ENCODE measurements at places on chromosomes 2 and 18.

GRCh38 chr2:181585732-181586131 lies 71.2 kb downstream of the CERKL start:
- no peak for DNase-seq

DNA sequence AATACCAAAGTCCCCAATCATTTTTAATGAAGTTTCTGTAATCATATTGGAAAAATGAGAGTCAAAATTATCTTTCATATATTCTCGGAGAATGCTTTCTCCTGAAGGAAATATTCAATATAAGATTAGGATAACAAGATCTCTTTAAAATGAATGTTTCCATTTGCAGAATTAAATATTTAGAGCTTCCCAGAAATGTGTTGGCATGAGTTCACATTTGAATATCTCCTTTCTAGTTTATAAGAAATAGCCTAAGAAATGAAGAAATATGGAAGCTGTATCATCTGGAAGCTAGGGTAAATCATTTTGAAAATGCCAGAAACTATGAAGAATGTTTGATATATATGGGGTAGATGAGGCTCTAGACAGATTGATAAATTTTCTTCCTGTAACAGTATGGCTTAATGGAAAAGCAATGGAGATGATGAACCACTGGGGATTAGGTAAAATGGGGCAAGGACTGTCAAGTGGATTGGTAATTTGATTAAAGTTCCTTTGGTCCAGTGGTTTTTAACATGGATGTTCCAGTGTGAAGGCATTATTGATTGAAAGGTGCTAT lies 184.6 kb upstream of the ZNF804A start:
- no peak for DNase-seq

GRCh38 chr2:110674620-110675555 lies 3.0 kb downstream of the BUB1 start:
- DNase-seq, result peak; percentile 95

DNA sequence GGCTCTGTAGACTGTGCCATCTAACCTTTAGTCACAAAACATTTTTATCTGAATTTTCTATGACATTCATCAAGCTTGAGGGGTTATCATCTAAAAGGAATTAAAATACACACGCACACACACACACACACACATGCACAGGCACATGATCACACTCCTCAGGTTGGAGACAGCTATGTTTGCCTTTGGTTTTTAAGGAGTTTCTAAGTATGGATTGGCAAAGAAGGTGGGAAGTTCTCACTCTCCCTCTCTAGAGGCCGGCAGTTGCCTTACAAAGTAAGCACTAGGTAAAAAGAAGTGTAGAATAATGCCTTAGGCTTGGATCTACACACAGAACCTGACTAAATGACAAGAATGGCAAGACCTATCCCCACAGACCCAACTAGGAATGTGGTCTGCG lies 437.1 kb downstream of the ZEB2 start:
- no peak for DNase-seq

GRCh38 chr2:63582873-63583272 lies 5.4 kb downstream of the WDPCP start:
- no peak for DNase-seq

GRCh38 chr2:82254728-82255127 lies 1950.2 kb upstream of the LRRTM1 start:
- no peak for DNase-seq

DNA sequence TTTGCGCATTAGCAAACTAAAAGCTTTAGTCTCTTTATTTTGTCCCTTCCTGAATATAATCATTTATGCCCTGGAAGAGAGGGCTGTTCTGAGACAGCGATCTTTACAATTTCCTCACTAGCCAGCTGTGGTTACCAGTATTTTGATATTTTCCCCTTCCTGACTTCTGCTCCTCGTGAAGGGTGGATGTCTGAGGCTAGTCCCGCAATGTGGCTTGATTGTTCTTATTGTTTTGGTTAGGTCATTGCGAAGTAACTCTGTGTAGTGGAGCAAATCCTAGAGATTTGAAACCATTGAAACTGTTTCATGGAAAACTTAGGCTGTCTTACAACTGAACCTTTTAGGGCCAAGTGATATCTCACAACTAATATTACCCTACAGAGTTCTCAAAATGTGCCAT lies 2.4 kb downstream of the MRPL33 start:
- DNase-seq, result no peak

- no peak for DNase-seq
Measured at GRCh38 chr2:140895378-140895777, 1235.4 kb downstream of the LRP1B start.

DNA sequence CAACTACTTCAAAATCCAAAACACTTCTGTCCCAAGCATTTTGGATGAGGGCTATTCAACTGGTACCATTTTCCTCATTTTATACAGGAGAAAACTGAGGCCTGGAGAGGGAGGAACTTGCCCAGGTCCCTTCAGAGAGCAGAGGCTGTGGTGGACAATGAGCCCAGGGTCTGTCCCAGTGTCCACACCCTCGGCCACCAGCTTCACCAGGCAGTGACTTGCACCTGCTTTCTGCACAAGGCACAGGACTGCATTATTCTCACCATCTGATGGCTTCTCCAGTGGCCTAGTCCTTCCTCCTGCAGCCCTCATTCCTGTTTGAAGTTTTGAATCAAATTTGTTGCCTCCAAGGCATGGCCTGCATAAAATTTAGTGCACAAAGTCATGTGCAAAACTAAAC lies 53.3 kb downstream of the RNF144A start:
- no peak for DNase-seq

DNA sequence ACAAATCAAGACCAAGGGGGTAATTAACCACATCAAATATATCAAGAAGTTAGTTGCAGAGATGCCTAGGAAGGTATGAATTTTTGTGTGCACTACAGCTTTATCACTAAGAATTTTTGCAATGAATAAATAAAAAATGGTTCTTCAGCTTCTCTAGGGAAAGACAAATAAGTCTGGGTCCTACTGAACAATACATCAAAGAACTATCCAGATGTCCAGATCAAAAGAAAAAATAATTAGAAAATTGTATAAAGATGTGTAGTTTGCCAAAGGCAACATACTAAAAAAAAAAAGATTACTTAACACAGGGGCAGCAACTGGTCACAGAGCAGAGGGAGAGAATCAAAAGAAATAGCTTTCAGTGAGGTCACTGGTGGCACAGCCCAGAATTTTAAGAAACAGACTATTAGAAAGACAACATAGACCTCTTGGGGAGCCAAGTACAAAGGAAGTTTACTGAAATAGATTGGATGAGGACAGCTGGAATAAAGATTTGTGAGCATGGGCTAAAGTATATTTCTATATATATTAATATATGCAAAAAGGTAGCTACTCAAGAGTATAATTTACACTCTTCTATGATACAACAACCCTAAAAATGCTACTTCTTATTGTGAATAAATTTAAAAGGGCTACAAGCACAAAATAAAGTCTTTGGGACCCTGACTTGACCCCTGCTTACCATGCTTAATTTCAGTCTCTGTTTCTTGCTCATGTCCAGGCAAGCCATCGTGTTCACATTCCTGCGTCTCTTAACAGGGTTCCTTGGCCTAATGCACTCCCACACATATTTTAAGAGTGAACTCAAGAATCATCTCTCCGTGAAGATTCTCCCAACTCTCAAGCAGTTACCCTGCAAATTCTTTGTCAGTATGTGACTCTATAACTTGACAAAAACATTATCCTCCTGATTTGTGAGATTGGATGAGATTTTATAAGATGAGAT lies 99.0 kb upstream of the GRB14 start:
- DNase-seq, result no peak

DNA sequence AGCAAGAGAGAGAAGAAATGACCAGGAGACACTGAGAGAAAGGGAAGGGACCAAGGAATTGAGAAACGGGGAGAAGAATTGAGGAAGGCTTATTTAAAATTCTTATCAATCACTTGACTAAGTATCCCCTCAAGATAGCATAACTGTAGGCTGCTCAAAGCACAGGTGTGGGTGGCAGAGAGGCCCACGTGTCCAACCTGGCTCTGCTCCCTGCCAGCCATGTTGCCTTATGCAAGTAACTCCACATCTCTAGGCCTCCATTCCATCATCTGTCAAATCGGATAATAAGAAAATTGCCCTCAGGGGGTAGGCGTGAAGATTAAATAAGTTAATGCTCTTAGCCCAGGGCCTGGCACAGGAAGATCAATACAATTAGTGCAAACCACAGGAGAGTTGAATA lies 7.4 kb upstream of the NPAS2 start:
- DNase-seq, result no peak

GRCh38 chr2:126646026-126646425 lies 9.9 kb upstream of the GYPC start:
- DNase-seq, result no peak

DNA sequence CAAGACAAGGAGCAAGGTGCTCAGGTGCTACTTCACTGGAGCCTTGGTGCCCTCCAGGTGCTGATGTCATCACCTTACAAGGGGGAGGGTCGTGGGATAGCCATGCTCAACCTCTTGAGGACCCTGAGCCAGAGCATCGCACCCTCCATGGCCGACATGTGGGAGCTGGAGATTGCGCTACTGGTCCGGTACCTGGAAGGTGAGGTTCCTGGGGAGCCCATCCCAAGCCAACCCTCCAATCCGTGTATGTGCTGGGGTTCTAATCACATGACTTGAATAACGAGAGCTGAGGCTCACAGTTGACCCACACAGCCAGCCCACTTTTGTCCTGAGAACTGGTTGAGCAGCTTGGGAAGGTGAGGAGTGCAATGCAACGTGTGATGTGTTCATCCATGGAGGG lies 25.9 kb downstream of the MROH2A start:
- DNase-seq, result no peak

- DNase-seq, result no peak
Measured at GRCh38 chr18:55783921-55784320, 195.9 kb upstream of the TCF4 start.

DNA sequence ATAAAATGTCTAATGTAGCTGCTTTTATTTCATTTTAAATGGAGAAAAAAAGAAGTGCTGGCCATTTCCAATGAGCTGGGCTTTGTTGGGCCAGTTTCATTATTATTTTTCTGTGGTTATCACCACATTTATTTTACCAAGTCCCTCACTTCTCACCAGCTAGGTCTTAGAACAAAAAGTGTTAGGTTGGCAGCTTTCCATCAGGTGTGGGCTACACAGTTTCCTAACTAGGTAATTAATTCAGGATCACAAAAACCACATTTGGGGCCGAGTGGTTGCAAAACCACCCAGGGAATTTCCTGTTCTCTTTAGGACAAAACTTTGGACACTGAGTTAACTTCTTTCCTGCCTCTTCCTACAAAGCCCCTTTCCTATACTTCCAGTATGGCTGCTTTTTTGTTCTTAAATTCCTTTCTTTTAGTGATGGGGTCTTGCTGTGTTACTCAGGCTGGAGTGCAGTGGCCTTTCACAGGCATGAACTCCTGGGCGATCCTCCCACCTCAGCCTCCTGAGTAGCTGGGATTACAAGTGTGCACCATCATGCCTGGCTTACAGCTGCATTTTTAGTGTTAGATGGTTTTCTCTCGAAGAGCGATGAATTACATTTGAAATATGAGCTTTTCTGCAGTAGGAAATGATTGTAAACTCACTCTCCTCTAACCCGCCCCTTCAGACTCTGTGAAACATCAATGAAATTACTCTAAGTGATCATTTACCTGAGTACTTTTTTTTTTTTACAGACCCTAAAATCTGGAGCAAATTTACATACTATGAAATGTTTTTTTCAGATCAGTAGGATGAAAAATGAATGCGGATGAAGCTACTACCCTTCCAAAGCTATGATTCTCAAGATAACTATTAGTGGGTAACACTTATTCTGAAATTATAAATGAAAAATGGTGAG lies 2.6 kb upstream of the ZFP36L2 start:
- DNase-seq, result peak; percentile 58

- DNase-seq, result no peak
Measured at GRCh38 chr2:127743477-127744026, 42.3 kb downstream of the SFT2D3 start.

DNA sequence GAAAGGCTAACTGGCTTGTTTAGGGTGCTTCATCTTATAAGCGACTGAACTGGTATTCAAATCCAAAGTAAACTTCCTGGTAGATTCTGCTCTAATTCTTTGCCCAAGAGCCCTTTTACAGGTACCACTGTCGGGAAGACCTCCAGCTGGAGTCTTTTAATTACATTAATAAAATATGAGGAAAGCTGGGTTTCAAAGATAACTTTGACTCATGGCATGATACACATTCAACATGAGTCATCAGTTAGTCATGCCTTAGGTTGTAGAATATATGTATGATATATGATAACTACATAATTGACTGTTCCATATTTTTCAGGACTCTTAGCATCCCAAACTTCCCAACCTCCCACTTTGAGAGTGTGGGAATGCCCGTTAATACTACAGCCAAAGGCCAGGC lies 32.3 kb downstream of the ZCCHC2 start:
- DNase-seq, result no peak

DNA sequence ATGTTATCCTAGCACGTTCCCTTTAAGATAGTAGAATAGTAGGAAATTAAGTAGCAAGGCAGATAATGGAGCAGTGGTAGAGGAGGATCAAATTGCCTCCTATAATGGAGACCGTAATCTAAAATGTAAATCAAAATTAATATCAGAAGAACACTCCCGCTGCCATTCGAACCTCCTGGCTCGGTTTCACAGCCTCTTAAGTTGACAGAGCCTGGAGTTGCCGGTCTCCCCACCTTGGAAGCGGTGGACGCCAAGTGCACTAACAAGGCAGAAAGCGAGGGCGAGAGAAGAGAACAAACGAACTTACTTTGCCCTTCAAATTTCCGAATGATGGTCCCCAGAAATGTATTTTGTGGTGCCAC lies 450 bp downstream of the KCNH7 start:
- DNase-seq, result no peak

DNA sequence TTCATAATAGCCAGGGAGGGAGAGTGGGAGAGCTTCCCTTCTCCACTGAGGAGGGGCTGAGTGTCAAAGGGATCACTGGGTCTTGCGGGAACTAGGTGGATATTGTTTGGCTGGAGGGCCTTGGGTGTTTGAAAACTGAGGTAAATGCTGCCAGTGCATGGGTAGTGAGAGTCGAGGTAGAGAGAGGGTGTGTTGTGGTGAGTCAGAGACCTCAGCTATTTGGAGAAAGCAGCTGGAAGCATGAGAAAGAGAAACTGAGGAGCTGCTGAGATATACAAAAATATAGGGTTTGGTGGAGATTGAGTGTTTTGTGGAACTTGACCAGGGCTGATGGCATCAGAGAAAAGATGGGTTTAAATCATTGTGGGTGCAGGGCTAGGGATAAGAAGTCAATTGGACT lies 127.0 kb upstream of the CCDC195 start:
- no peak for DNase-seq

GRCh38 chr2:113056521-113056920 lies 2.5 kb upstream of the IL36RN start:
- DNase-seq, result no peak

- peak; percentile 52 for DNase-seq
Measured at GRCh38 chr18:33210575-33211189, 229.8 kb downstream of the CCDC178 start.

All from MM.1S (cell line).